ENCODE measurements at places on chromosomes 12 and 14.

- DNase-seq, result no peak
Measured at GRCh38 chr14:76086636-76087035, 65.1 kb upstream of the GPATCH2L start.

- DNase-seq, result no peak
Measured at GRCh38 chr14:73824127-73824526, 27.5 kb upstream of the PTGR2 start.

- DNase-seq, result no peak
Measured at GRCh38 chr12:103583008-103583407, 4.1 kb upstream of the STAB2 start.

GRCh38 chr12:125330645-125331341, 265.6 kb downstream of the AACS start:
- peak; percentile 51 for DNase-seq

GRCh38 chr14:32865827-32866376, 72.8 kb upstream of the NPAS3 start:
- DNase-seq, result no peak

DNA sequence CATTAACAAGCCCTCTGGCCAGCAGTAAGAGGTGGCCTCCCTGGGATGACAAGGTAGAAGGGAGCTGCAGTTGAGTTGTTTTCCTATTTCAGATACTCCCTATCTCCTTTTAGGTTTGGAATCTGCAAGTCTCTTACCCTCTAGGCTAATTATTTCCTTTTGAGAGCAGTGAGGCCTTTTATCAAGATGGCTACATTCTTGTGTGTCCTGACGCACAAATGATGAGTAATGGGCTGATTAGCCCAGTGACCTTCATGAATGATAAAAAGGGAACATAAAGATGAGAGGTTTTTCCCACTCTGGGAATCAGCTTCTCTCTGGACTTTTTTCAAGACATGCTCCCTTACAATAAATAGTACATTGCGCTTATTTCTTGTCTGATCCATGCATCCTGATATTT, 22.9 kb downstream of the DYRK2 start:
- DNase-seq, result no peak

DNA sequence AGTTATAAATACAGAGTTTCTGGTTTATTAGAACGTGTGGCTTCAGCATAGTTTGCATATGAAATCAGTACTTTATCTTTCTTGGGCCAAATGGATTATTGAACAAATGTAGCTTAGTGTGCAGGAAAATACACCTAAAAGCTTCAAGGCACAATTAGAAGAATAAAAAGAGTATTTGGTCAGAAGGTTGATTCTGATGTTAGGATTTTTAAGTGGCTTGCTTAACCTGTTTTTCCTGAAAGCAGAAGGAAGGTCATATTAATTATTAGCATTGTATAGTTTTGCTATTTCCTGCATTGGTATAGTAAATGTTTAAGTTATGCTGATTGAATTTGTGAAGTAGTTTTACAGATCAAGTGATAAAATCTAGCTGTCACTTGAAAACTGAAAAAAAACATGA, 31.0 kb upstream of the GNS start:
- no peak for DNase-seq

- DNase-seq, result peak; percentile 15
Measured at GRCh38 chr12:1811281-1811947, 9.0 kb upstream of the LRTM2 start.

DNA sequence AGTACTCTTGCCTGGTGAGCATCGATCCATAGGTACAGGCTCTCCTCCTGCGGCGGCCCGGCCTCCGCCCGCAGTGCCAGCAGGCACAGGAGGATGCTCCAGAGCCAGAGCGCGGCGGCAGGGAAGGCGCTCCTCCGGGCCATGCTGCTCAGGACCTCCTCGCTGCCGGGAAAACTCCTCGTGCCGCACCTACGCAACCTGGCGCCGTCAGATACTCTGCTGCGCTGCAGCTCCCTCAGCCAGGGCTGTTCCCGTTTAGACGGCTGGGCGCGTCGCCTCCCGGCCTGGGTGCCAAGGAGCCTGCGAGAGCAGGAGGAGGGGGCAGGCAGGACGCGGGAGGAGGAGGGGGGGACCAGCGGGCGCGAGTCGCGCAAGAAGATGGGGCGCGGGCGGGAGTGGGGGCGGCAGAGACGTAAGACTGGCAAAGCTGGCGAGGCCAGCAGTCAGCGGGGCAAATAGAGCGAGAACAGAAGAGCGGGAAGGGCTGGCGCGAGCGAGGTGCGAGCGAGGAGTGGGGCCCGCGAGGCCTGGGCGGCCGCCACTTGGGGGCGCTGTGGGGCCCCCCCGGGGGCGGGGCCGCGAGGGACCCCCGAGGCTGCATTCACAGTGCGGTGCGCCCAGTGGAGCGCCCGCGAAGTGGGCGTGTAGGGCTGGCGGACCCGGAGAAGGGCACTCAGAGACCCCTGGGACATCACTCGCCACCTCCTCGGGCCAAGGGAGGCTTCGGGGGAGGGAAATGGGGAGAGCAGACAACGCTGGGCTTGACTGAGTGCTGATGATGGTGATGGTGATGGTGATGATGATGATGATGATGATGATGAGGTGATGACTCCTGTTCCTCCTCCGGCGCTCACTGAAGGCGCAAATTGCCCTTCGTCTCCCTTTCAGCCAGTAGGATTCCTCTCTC, at the start of gene WIF1:
WIF1 (minus strand) TSS at position 257 of the 907 bp plus-strand sequence; CDS start at position 143, 114 bp downstream.
- peak; percentile 14 for DNase-seq

DNA sequence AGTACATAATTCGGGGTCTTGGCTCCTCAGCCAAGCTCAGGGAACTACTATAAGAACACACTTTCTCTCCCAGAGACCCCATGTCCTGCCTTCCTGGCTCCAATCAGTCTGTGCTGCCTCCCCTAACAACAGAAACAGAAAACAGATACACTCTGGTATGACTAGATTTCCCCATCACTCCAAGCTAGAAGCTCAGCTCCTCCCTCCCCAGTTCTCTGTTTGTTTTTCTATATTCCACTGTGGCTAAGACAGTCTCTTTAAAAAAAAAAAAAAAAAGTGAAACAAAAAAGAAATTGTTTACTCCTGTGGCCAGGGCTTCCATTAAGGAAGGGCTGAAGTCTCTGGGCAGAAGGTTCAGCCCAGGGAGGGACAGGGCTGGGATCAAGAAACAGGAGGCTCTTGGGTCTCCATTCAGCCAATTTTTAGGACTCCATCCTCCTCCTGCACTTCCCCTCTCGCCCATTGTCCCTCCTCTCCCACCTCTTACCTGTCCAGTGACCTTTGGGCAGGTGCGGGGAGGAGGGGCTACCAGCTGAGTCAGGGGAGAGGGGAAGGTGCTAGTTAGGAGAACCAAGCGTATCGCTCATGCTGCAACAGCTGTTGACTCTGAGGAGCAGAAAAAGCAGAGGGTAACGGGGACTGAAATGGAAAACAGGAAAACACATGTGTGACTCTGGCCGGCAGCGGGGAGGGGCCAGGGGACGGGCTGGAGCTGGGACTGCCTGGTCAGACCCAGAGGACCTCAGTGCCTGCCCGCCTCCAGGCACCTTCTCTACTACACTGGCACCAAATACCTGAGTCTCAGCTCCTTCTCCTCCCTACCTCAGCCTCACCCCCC, 4.1 kb upstream of the SLC7A7 start:
- no peak for DNase-seq

GRCh38 chr12:29176941-29177340, 27.9 kb downstream of the FAR2 start:
- no peak for DNase-seq

GRCh38 chr12:50610171-50610570, 105.4 kb downstream of the DIP2B start:
- no peak for DNase-seq

- no peak for DNase-seq
Measured at GRCh38 chr14:99649219-99649618, 4.3 kb downstream of the HHIPL1 start.

DNA sequence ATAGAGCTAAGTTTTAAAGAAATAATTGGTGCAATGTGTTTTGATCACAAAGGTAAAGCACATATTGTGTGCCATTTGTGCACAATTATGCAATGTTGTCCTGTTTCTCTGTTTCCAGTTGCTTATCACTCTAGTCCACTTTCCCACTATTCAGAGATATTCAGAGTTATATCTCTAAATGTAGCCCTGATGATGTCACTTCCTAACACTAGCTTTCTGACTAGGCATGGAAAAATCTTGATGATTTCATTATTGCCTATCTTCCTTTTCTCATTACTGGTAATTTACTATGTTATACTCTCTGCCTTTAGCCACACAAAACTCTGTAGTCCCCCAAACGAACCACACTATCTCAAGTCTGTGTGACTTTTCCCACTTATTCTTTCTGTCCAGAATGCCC, 221.2 kb downstream of the TRHDE start:
- no peak for DNase-seq
